ENCODE measurements at places on chromosomes 2 and 18. TPM values are rescaled to one million over a fixed set of nuclear protein-coding genes. Genes with fewer than 3 reads are reported as not detected.
A peak's percentile ranks its signal among the peaks of the same experiment; 100 is the strongest.

- DNase-seq: no peak
These were observed 76.4 kb downstream of the HDAC4 start for GRCh38 chr2:239324456-239324855.

LINC00305 gene
- polyA plus RNA-seq: 3.1 TPM

DNA sequence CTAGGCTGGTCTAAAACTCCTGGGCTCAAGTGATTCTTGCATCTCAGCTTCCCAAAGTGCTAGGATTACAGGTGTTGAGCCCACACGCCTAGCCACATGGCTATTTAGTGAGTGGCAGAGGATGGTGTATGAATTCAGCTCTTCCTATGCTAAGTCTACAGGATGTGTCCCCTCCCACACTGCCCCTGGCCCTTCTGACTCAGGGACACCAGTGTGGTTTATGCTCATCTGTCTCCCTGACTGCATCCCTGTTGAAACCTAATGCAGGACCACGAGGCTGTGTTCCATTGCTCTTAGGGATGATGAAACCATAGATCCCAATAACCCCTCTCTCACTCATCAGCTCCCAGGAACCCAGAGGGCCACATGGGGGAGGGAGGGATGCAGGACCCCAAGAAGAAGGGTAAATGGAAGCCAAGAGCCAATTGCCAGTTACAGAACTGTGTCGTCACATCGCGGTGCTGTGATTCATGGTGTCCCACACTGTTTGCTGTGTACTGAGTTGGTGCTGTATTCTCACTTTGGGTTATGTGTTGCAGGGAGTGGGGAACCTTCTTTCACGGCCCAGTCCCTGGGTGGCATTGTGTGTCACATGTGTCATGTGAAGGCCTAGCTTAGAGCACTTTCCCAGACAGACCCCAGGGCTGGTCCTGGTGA, 102.9 kb upstream of the HAAO start:
- DNase-seq: no peak

GRCh38 chr18:36856815-36857214, 27.9 kb downstream of the KIAA1328 start:
- no peak for DNase-seq

DNA sequence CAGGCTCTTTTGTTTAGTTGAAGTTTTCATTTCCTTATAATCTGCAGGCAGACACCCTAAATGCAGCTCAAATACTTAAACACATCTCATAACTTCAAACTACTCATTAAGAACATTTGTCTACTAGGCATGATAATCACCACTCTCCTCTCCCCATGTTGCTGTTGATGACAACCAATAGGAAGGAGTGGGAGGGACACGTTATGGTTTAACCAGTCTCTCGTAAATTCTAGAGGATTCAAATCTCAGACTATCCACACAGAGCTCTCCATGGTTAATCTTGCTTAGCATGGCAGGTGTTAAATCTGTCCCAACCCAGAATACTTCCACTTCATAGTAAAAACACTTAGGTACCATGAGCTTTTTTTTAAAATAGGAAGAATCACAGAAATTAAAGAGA, 127.4 kb upstream of the AQP4 start:
- no peak for DNase-seq

DNA sequence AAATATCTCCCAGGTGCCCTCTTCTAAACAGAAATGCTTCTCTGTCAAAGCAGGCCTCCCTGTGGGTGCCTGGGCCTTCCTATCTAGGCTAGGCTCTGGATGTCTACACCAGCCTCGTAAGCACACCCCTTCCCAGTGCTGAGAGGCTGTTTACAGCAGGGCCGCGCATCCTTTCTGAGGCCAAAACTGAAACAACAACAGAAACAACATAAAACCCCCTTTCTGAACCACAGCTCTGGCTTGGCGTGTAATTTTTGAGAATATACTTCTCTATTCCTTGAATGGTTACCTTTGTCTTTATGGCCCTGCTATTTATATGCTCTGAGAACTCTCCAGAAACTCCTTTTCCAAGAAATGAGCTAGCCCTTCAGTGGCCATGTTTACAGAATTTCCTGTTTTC, 118.4 kb downstream of the BCL2L11 start:
- no peak for DNase-seq

FOXD4L1 gene
- polyA plus RNA-seq: 0.50 TPM

TBR1 gene
- polyA plus RNA-seq: not detected

DNA sequence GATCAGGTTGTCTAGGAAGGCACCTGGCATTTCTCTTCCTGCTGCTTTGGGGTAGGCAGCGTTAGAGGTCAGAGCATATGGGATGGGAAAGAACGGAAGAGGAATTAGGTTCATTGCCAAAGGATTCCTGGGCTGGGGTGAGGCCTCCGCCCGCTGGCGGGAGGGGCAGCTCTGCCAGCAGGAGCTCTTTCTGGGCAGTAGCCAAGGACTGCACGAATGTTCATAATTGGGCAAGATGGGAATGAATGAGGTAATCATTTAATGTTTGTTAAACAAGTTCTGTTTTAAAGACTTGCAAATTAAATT, 253.9 kb downstream of the AGAP1 start:
- no peak for DNase-seq

DNA sequence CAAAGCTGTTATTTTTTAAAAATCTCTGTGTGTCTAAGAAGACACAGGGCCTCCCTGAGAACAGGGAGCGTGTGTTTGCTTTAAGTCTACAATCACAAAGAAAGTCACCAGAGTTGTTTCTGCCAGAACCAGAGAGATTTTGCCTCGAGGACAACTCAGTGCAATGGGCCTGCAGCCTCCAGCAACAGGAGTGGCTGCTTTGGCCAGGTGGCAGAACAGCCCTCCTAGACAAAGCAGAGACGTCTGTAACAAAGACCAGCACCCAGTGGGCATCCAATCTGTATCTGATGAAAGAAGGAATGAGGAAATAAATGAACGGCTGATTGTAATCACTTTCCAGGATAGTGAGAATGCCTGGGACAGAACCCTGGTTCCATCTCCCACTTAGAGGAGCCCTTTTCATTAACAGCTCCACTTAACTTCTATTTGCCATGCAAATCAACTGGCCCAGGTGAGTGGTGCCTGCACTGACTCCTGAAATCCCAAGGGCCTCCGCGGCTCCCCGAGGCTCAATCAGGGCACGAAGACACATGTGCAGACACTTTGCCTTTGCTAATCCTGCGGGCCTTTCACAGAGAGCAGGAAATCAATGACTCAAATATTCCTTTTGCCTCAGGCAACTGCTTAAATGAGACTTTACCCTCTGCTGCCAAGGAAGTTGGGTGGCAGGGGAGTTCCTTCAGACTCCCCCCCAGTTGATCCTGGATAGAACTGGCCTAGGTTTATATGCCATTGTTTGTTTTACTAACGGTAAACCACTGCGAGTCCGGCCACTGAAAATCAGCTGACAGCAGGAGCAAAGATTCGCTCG, 146.5 kb downstream of the CABLES1 start:
- no peak for DNase-seq

- no peak for DNase-seq
These were observed 183.0 kb downstream of the MYO5B start for GRCh38 chr18:50011813-50012435.

DNA sequence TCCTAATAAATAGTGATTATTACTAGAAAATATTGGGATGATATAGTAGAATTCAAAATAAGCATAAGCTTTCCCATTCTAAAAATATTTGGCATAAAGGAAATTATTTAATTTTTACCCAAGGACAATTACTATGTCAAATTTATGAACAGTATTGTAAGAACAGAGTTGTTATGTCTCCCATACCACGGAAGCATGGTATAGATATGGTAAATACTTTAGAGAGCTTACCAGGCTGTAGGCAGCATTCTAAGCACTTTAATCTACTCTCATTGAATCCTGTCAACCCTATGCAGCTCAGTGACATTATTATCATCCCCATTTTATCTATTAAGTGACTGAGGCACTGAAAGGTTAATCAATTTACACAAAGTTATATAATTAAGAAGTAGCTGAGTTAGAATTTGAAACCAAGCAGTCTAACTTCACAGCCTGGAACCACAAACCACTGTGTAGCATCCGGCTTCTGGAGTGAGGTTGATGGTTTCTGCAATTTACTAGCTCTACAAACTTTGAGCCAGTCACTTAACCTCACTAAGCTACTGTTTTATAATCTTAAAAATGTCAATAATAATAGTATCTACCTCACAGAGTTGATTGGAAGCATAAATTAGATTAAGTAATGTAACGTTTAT, 323.7 kb downstream of the ARHGAP15 start:
- DNase-seq: no peak

DNA sequence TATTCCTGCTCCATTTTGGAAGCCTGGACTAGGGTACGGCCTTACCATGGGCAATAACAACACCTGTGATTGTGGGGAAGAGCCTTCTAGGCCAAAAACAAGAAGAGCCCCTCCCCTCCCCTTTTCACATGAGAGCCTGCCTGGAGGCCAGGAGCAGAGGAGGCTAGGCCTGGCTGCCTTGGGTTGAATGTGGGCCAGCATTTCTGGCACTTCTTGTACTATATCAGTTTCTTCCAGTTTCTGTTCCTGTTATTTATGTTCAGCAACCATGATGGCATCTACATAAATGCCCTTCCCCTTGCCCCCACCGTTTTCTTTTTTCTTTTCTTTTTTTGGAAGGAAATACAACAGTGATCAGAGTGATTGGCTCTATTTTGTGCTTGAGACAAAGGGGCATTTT, 58.4 kb downstream of the KCTD18 start:
- no peak for DNase-seq

DNA sequence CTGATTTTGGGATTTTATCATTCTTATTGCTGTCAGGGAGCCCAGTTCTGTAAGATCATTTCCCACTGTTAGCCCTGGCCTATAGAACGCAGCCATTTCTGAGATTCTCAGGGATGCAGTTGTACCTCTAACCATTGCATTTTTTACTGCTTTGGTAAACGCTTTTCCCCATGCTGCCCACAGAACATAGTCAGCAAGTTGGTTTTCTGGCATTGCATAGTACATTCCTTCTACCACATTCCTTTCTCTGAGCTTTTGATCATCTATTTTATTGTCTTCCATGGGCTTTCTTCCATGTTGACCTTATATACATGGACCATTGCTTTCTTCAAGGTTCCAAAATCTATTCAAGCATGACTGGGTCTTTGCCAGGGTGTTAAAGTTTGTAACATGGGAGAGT, 86.8 kb upstream of the ST6GAL2 start:
- DNase-seq: no peak

DNA sequence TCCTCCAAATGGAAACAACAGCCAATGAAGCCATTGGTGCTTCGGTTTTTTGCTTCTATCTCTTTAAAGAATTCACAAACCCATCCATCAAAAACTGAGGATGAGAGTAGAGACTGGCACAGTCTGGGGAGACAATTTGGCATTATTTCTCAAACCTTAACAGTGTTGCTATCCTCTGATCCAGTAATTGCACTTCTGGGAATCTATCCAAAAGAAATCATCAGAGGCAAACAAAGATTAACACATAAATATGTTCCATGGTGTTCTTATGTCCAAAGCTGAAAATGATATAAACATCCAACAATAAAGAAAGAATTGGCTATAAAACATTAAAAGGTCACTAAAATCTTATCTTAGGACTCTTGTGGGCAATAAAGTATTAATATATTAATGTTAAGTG, 35.1 kb downstream of the REEP1 start:
- DNase-seq: no peak

CCDC85A gene
- 1.3 TPM for polyA plus RNA-seq

DNA sequence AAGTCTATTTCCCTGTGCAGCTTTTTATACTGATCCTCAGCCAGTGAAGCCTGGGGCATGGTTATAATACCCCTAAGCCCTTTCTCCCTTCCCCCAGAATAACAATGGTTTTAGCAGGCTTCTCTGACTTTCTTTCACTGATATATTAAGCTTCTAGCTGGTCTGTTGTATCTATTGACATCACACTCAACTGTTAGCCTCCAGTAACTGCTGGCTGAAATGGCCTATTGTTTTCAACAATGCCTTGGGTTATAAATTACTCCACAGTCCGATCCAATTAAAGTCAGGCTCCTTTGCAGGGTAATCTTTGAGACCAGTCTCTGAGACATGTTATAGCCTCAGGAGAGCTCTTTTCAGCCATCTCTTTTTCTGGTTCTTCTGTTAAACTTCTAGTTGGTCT, 2.9 kb upstream of the SLC9A4 start:
- DNase-seq: no peak

DNA sequence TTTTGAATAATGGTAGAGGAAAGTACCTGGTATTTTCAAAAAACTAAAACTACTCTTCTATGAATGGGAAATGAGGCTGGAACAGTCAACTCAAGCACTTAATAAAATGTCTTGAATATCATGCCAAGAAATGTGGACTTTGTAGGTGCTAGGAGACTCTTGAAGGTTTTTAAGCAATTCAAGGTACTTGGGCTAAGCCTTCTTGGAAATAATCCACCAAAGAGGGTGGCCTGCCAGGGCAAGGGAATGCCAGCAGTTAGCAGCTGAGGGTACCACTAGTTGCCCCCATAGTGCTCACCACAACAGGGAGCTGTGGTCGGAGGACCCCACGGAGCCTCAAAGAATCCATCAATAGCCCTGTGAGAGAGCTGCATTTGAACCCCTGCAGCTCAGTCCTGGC, 14.6 kb upstream of the ACYP2 start:
- no peak for DNase-seq

DNA sequence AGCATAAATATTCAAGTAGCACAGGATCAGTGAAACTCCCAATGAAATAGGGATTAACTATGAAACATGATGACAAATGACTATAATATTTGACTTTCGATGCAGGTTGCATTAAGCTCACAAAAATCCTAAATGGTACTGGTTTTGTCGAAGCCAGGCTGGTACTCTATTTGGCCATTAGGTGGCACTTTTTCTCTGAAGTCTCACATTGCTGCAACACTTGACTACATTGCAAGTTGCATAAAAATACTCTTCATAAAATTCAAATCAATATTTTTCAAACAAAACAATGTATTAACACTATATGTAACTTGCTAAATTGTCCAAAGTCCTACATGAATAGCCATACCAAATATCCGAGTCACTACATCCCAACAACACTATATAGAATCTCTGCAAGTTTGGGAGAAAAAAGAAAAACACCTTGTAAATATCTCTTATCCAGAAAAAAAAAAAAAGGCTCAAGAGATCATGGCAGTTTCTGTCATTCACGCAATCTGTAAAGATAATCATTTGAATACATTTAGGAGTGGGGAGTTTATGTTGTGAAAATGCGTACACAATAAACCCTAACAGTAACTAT, 9.5 kb downstream of the RTTN start:
- peak; percentile 1 for DNase-seq

GRCh38 chr2:187566266-187566665, 12.0 kb upstream of the TFPI start:
- no peak for DNase-seq

DNA sequence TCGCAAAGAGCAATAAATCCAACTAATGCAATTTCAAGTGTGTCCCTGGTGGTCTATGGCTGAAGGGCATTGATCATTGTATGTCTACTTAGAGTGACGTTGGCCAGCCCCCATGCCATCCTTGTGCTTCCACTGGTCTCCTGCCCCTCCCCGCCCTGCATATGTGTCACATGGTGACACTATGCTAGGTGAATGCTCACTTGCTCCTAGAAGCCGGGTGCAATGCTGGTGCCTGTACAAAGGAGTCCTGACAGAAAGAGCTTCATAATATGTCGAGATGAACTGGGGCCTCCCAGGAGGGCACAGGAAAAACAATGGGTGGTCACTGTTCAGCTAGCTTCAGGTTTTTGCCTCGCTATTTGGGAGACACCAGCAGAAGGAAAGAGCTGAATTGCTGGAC, 5.9 kb upstream of the TRABD2A start:
- DNase-seq: no peak

- no peak for DNase-seq
These were observed 78.2 kb upstream of the SLC1A4 start for GRCh38 chr2:64910972-64911433.

BUB1 gene
- polyA plus RNA-seq: 24.8 TPM

- no peak for DNase-seq
These were observed 8.2 kb downstream of the SRSF7 start for GRCh38 chr2:38742797-38743559.

C2orf80 gene
- not detected for polyA plus RNA-seq

FAM237A gene
- polyA plus RNA-seq: not detected

DUSP19 gene
- 4.6 TPM for polyA plus RNA-seq
